ENCODE measurements at places on chromosomes 12 and 14.

GRCh38 chr12:50061946-50062686 is 4.7 kb downstream of the ASIC1 start:
- H3K27ac ChIP-seq: no peak overlapping the region
- DNase-seq: no peak
- H3K4me1 ChIP-seq: peaks cover under 1% of the 10 kb centered on the region
- H3K27me3 ChIP-seq: no peaks in the 10 kb centered on the region
- H3K36me3 ChIP-seq: no peaks in the 10 kb centered on the region

- H3K4me1 ChIP-seq: peaks cover 22% of the 10 kb centered on the region
- no peak overlapping the region for H3K4me3 ChIP-seq
- DNase-seq: no peak
- H3K36me3 ChIP-seq: peaks cover 80% of the 10 kb centered on the region
- H3K27me3 ChIP-seq: no peaks in the 10 kb centered on the region
- peak overlapping the region; percentile 41 for H3K27ac ChIP-seq
Observed at GRCh38 chr14:24436355-24437019, 6.1 kb downstream of the SDR39U1 start.

GRCh38 chr12:124841558-124841945 is 22.1 kb downstream of the SCARB1 start:
- no peak overlapping the region for H3K4me3 ChIP-seq
- no peak overlapping the region for H3K27ac ChIP-seq
- no peak for DNase-seq
- no peaks in the 10 kb centered on the region for H3K27me3 ChIP-seq

DNA sequence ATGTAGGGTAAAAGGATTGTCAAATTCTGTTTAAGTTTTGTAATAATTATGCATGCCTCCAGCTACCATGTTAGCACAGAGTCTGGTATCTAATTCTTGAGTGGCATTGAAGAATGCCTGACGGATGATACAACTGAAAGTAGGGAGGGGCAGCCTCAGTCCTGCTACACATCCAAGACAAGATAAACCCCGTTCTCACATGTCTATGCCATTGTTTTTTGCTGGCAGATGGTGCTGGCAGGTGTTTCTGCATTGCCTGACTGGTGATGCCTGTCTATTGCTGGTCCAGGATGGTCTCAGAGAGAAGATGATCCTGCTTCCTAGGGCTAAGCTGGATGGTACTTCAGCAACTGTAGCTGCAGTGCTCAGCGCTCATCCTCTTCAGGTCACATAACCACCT is 245.8 kb upstream of the NAV3 start:
- H3K4me1 ChIP-seq: no peaks in the 10 kb centered on the region
- H3K4me3 ChIP-seq: no peak overlapping the region

- H3K27me3 ChIP-seq: no peaks in the 10 kb centered on the region
- peaks cover 65% of the 10 kb centered on the region for H3K36me3 ChIP-seq
- H3K27ac ChIP-seq: no peak overlapping the region
- H3K4me3 ChIP-seq: no peak overlapping the region
- no peaks in the 10 kb centered on the region for H3K4me1 ChIP-seq
- no peak for DNase-seq
Observed at GRCh38 chr12:132075714-132076553, 68.2 kb downstream of the DDX51 start.

- H3K27me3 ChIP-seq: no peaks in the 10 kb centered on the region
- H3K4me3 ChIP-seq: no peak overlapping the region
- DNase-seq: no peak
Observed at GRCh38 chr14:90467501-90467900, 70.7 kb downstream of the CALM1 start.

DNA sequence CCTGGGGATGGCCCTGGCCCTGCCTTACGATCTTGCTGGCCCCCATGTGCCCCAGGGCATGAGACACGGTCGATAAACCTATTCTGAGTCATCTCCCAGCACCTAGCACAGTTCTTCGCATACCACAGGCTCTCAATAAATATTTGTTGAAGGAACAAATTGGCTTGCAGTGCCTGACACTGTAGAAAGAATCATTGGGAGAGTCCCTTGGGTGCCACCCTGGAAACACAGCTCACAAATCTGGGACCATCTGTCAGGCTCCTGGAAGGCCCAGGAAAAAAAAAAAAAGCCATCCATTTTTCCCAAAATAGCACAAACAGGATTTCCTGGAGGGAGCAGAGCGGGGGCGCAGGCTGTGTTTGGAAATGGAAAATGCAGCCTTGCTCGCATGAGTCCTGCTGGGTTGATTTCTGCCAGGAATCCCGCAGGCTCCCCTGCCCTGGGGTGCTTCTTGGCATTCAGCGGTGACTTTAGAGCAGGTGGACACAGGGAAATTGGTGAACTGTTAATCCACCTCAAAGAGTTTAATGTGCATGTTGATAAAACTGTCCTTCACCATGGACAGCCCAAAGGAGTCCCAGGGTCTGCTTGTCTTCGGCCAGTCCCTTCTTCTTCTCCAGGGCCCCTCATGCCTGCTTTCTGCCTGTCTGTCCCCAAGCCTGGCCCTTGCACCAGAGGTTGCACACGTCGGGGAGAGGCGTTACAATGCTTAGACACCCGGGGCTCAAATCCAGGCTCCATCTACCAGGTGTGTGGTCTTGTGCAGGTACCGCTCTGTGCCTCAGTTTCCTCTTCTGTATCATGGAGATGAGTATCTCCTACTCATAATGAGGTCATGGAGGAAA is 106.1 kb upstream of the RFLNA start:
- no peak overlapping the region for H3K4me3 ChIP-seq
- H3K36me3 ChIP-seq: no peaks in the 10 kb centered on the region
- DNase-seq: no peak
- H3K27me3 ChIP-seq: no peaks in the 10 kb centered on the region
- H3K4me1 ChIP-seq: peaks cover 4% of the 10 kb centered on the region

GRCh38 chr14:24013654-24014514 is 25.2 kb downstream of the DHRS4L2 start:
- H3K4me3 ChIP-seq: no peak overlapping the region
- no peaks in the 10 kb centered on the region for H3K27me3 ChIP-seq
- no peak overlapping the region for H3K27ac ChIP-seq
- DNase-seq: no peak
- H3K36me3 ChIP-seq: no peaks in the 10 kb centered on the region

GRCh38 chr12:50923361-50924130 is 28.8 kb upstream of the HIGD1C start:
- peak overlapping the region; percentile 82 for H3K27ac ChIP-seq
- no peaks in the 10 kb centered on the region for H3K27me3 ChIP-seq
- no peak for DNase-seq
- H3K36me3 ChIP-seq: no peaks in the 10 kb centered on the region

- H3K4me3 ChIP-seq: no peak overlapping the region
- peaks cover 51% of the 10 kb centered on the region for H3K4me1 ChIP-seq
- H3K27ac ChIP-seq: peak overlapping the region; percentile 99
- peak; percentile 93 for DNase-seq
- no peaks in the 10 kb centered on the region for H3K27me3 ChIP-seq
Observed at GRCh38 chr12:55847603-55848291, 5.0 kb upstream of the MMP19 start.

- DNase-seq: no peak
- H3K27me3 ChIP-seq: no peaks in the 10 kb centered on the region
- no peak overlapping the region for H3K27ac ChIP-seq
- no peaks in the 10 kb centered on the region for H3K36me3 ChIP-seq
Observed at GRCh38 chr14:37969511-37969979, 238.2 kb upstream of the SSTR1 start.

DNA sequence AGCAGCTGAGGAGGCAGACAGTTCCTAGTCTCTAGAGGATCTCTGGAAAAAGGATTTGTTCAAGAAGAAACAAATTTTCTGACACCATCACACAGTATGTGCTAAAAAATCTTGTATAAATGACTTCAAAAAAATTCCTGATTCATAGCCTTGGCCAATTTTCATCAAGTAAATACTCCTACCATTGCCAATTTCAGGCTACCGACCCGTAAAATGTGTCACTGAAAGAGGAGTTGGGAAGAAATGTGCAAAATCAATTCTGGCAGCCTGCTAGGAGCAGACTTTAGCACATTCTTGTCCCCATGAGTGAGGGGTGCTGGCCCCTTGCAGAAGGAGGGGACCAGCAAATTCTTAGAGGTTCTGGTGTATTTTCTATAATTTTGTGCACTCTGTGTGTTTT is 109.4 kb downstream of the TMEM30B start:
- H3K27ac ChIP-seq: peak overlapping the region; percentile 8
- H3K4me3 ChIP-seq: no peak overlapping the region
- no peak for DNase-seq

- H3K4me1 ChIP-seq: no peaks in the 10 kb centered on the region
- H3K27me3 ChIP-seq: no peaks in the 10 kb centered on the region
- no peak for DNase-seq
Observed at GRCh38 chr12:28086521-28087155, 103.6 kb upstream of the CCDC91 start.

- H3K36me3 ChIP-seq: no peaks in the 10 kb centered on the region
- H3K4me3 ChIP-seq: no peak overlapping the region
- H3K4me1 ChIP-seq: peaks cover 17% of the 10 kb centered on the region
- H3K27ac ChIP-seq: peak overlapping the region; percentile 72
- H3K27me3 ChIP-seq: no peaks in the 10 kb centered on the region
Observed at GRCh38 chr14:72714871-72715214, 179.1 kb downstream of the DPF3 start.

DNA sequence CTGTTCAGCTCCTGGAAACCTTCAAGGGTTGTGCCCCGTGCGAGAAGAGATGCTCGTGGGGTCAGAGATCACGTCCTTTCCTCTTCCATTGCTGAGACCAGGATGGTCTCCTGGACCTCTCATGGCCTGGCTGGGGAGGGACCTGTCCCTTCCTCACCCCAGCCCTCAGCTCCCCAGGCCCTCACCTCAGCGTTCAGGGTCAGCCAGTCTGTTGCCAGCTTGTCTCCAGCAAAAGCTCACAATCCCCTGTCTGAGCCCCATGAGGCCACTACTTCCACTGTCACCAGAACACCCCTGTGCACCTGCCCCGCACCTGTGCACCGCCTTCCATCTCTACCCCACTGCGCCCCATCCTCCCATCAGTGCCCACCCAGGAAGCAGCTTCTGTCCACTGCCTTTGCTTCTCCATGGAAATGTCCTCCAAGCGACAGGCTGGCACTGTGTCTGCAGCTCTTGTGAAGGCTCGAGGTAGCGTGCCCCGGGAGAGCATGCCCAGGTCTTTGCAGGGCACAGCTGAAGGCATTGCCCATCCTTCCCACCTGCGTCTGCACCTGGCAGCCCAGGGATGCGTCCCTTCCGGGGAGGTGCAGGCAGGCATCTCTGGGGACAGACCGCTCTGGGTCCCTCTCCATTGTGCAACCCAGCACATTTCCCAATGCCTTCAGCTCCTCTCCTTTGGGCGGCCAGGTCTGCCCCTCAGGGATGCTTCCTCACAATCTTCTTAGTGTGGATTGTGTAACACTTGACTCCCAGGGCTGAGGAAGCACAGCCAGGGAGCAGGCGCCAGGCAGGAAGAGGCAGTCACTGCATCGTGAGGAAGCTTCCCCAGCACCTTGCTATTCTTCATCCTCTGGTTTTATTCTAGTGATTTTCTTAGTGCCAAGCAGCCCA is 179.6 kb downstream of the ADGRD1 start:
- no peaks in the 10 kb centered on the region for H3K27me3 ChIP-seq
- no peaks in the 10 kb centered on the region for H3K36me3 ChIP-seq
- H3K4me3 ChIP-seq: no peak overlapping the region
- H3K27ac ChIP-seq: no peak overlapping the region
- no peak for DNase-seq

- no peak overlapping the region for H3K4me3 ChIP-seq
- H3K36me3 ChIP-seq: no peaks in the 10 kb centered on the region
- H3K27me3 ChIP-seq: peaks cover 4% of the 10 kb centered on the region
- DNase-seq: no peak
- H3K27ac ChIP-seq: no peak overlapping the region
- H3K4me1 ChIP-seq: no peaks in the 10 kb centered on the region
Observed at GRCh38 chr12:115918763-115919162, 358.7 kb downstream of the MED13L start.

- H3K4me1 ChIP-seq: peaks cover 4% of the 10 kb centered on the region
- no peak for DNase-seq
- H3K27ac ChIP-seq: no peak overlapping the region
- H3K4me3 ChIP-seq: no peak overlapping the region
Observed at GRCh38 chr14:23548351-23549318, 2.9 kb downstream of the ZFHX2 start.

GRCh38 chr12:102480406-102480805 is at the start of gene IGF1:
Gene IGF1, minus strand, starts transcription at chr12:102480563. Its CDS starts 182 bp downstream, at chr12:102480381.
- peak within 1 kb of the TSS; percentile 47 for H3K4me3 ChIP-seq
- no peak within 1 kb of the TSS for H3K27ac ChIP-seq
- peaks cover 15% of the 10 kb centered on the region for H3K4me1 ChIP-seq
- no peaks in the 10 kb centered on the region for H3K36me3 ChIP-seq

DNA sequence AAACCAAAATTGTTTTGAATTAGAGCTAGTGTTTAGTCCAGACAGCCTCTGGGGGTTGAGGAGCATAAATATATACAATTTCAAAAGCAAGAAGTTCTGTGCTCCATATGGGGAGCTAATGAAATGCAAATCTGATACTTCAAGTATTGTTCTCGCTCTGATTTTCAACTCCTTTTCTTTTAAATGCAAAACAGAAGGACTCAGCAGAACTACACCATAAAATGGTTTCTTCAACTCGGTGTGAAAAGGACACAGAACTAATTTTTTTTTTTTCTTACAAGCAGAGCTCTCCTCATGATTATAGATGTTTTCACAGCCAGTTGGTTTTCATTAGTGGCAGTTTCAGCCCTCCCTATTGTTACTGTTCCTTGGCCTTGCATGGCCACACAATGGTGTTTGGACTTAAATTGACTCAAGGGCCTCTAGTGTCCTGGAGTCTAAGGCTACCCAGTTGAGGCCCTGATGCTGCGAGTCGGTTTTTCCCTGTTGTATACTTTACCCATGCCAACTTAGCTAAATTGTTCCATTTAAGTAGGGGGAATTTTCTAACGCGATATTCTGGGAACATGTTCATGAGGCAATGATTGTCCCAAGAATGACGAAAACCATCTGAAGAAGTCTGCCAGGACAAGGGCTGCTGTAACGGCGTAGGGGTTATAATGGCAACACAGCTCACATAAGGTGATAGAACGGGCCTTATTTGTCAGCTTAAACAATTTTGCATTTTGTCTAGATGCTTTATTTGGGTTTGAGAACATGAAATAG is 120.3 kb downstream of the GPR135 start:
- no peaks in the 10 kb centered on the region for H3K27me3 ChIP-seq
- DNase-seq: no peak
- H3K27ac ChIP-seq: peak overlapping the region; percentile 85
- H3K4me1 ChIP-seq: no peaks in the 10 kb centered on the region
- H3K36me3 ChIP-seq: peaks cover under 1% of the 10 kb centered on the region
- no peak overlapping the region for H3K4me3 ChIP-seq

- DNase-seq: no peak
- H3K27ac ChIP-seq: no peak overlapping the region
- no peaks in the 10 kb centered on the region for H3K4me1 ChIP-seq
Observed at GRCh38 chr12:16437281-16437816, 89.9 kb downstream of the MGST1 start.

GRCh38 chr12:131222329-131223139 is 268.8 kb downstream of the ADGRD1 start:
- no peak overlapping the region for H3K27ac ChIP-seq
- no peaks in the 10 kb centered on the region for H3K27me3 ChIP-seq
- no peaks in the 10 kb centered on the region for H3K36me3 ChIP-seq
